ENCODE measurements at places on chromosomes 3 and 15. TPM values are rescaled to one million over a fixed set of nuclear protein-coding genes. Genes with fewer than 3 reads are reported as not detected.

Gene SLC25A38
- total RNA-seq = 56.7 TPM

Gene RGMA
- not detected for total RNA-seq

Gene GOLGA6L2
- total RNA-seq = not detected

Gene RYR3
- not detected for total RNA-seq

Gene FHIT
- 5.7 TPM for total RNA-seq

Gene CX3CR1
- 0.51 TPM for total RNA-seq

Gene SCAANT1
- total RNA-seq = not detected

Gene ACOX2
- total RNA-seq = not detected

Gene STAG1
- 51.9 TPM for total RNA-seq

Gene ZNF660
- total RNA-seq = 0.48 TPM

Measured in activated CD8-positive, alpha-beta memory T cell treated with anti-CD3 and anti-CD28 coated beads for 36 hours (primary cell).